ENCODE measurements at places on chromosomes 5 and 9. TPM values are rescaled to one million over a fixed set of nuclear protein-coding genes. Genes with fewer than 3 reads are reported as not detected.
A peak's percentile ranks its signal among the peaks of the same experiment; 100 is the strongest.

INSL4 gene
- not detected for total RNA-seq

CNTNAP3 gene
- 0.71 TPM for total RNA-seq

SYK gene
- total RNA-seq: not detected

ADAMTS6 gene
- 28.7 TPM for total RNA-seq

GRCh38 chr5:139888370-139888769 is 92.8 kb downstream of the PSD2 start:
- no peak for DNase-seq

- DNase-seq: peak; percentile 69
Measured at GRCh38 chr5:140312067-140312790, 9.3 kb upstream of the PFDN1 start.

GRCh38 chr5:140551872-140552271 is 4.4 kb downstream of the EIF4EBP3 start:
- DNase-seq: no peak

- peak; percentile 41 for DNase-seq
Measured at GRCh38 chr9:133782157-133783130, 44.3 kb upstream of the SARDH start.

- DNase-seq: no peak
Measured at GRCh38 chr5:60261732-60262131, 368.2 kb upstream of the PDE4D start.

- no peak for DNase-seq
Measured at GRCh38 chr9:98154678-98155077, 35.7 kb upstream of the TRIM14 start.

- DNase-seq: no peak
Measured at GRCh38 chr9:85594316-85594715, 147.4 kb downstream of the AGTPBP1 start.

GRCh38 chr5:41012318-41012717 is 58.8 kb downstream of the MROH2B start:
- no peak for DNase-seq

DNA sequence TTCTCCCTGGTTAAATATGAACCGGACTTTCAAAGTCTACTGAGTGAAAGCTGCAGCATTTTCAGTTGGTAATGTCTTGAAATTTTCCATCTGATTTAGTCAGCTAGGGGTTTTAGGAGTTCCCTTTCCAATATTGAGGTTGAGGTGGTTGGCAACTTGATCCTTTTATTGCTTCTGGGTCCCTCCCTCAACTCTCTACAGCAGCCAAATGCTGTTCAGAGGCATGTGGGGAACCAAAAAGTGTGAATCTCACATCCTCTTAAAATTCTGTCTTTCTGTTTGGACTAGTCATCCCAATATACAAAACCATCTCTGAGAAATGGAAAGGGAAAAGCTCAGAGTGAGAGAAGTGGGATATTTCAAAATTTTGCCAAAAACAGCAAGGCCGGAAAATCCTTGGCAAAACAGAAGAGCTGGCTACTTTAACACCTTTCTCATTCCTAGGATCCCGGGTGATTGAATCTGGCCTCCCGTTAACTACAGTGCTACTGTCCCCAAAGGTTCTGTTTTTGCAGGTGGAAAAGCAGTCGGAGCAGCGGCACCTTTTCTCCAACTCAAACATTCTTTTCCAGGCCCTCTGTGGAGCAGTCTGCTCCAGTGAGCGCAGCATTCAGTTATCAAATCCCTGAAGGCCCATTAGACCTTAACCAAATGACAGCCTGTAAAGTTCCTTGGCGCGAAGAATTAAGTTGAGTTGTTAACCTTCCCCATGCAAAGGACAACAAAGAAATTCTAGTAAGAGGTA is 345.9 kb upstream of the NUDT12 start:
- no peak for DNase-seq

DNA sequence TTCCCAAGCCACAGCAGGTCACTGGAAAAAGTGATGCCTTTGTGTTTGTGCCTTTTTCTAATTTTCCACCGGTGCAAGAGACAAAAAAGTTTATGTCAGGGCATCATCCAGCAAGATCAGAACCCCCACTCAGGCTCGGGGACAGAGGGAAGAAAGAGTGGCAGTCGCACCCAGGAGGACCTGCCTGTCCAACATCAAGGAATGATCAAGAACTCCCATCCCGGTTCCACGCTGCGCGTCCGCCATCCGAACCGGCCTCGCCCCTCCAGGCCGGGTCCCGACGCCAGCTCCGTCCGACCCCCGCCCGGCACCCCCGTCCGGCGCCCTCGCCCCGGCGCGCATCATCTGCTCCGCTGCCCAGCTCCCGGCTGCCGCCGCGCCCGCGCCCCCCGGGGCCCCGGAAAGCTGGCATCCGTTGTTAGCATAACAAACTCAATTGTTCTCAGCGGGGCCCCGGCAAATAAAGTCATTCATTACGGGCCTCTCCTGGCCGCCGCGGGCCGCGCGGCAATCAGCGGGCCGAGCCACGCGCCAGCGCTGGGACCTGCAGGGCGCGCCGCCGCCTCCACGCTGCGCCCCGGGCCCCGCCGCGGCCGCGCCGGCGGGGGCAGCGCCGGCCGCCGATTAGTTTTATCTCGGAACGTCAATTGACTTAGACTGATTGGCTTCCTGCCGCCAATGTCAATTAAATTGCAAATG is 48.1 kb downstream of the PAX5 start:
- DNase-seq: no peak

All from LHCN-M2 (cell line).